ENCODE measurements at places on chromosomes 2 and 18.

DNA sequence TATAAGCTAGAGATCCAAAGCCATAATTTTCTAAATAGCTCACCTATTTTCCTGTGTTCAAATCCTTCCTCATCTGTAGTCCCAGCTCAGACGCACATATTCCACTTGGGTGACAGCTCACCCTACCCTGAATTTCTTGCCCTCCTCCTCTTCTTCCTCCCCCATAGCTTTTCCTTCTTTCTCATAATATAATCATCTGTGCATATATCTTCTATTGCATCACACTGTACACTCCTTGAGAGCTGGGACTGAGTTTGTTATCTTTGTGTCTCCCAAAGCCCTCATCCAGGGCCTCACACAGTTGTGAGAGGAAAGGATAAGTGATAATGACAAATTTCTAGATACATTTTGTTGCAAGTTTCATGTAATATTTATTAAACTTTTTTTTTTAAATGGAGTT, 55.9 kb upstream of the RTN4 start:
- peak; percentile 68 for DNase-seq

DNA sequence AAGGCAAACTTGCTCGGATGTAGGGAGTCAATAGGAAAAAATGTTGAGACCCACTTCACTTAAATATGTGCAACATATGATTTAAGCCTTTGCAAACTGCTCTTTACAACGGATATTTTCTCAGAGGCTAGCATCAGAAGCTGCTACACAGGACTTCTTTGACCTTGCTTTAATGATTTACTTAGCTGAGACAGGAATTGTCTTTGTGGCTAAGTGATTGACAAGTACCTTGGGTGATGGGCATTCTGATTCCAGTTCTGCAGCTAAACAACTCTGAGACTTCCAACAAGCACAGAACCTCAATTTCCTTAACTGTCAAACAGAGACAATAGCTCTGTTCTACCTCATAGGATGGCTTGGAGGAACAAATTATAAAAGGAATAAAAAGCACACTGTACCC, 150.2 kb downstream of the NCKAP5 start:
- no peak for DNase-seq

- DNase-seq = no peak
Measured at GRCh38 chr2:103165836-103166235, 404.0 kb downstream of the TMEM182 start.

GRCh38 chr2:43927442-43927841, 68.3 kb downstream of the LRPPRC start:
- no peak for DNase-seq

DNA sequence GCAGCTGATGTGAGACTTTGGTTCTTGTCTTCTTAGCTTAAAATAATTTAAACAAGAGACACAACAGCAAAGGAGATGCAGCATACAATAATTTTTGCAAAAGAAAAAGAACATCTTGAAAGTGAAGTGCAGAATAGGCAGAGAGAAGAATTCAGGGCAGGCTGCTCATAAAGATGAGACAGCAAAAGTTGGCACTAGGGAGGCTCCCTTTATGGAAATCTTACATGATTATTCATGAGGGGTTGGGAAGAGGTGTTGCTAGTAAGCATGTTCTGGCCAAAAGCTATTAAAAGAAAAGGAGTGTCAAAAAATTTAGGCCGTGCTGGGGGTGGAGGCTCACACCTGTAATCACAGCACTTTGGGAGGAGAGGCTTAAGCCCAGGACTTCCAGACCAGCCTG, 4.2 kb upstream of the ALPP start:
- DNase-seq = no peak

DNA sequence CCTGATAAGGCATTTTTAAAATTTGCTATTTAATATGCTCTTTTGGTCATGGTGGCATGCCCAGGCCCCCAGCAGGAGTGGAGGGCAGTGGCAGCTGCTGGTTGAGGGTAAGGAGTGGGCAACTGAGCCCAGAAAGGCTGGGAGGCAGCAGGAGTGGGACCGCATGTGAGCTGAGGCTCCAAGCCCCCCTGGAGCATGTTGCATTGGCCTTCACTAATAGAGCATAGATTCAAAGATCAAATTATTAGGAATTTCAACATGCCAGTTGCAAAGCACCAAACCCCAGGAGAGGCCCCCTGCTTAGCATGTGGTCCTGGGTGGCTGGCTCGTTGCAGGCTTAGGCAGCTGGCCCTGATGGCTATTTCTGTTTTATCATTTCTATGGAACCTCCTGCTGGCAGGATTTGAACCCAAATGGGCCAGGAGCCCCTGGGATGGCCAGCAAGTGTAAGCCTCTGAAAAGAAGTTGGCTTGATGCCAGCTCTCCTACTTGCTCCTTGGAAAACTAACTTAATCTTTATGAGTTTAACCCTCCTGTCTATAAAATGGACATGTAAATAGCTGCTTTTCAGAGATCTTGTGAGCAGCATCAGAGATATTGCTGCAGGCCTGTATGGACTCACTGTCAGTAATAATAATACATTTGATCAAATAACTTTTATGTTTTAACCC, 42.1 kb upstream of the TMEM131 start:
- DNase-seq = no peak

All from fibroblast of skin of scalp (primary cell).